Activated CD4-positive, alpha-beta T cell treated with anti-CD3 and anti-CD28 coated beads for 1 hour (primary cell): ENCODE measurements at places on chromosomes 7 and 10.

- DNase-seq = no peak
Observed at GRCh38 chr10:29217292-29217738, 71.6 kb upstream of the LYZL1 start.

DNA sequence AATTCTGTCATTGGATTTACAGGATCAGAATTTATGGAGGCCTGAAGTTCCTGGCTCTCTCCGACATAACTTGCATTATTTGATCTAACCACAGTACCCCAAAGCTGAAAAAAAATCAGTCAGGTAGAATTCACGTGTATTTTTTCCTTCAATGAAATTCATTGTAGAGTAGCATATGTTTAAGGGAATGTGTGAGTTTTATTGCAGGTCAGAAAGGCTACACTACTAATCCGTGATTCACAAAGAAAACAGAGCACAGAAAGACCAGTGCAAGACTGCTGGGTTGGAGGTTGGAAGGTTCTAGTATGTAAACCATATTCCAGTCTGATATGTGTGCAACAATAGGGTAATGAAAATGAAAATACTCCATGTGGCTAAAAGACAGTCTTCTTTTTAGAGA lies 247.0 kb upstream of the FERD3L start:
- DNase-seq = no peak

- no peak for DNase-seq
Observed at GRCh38 chr7:32673275-32673983, 178.1 kb downstream of the AVL9 start.

GRCh38 chr10:128061306-128062300 lies 64.6 kb downstream of the MKI67 start:
- no peak for DNase-seq

DNA sequence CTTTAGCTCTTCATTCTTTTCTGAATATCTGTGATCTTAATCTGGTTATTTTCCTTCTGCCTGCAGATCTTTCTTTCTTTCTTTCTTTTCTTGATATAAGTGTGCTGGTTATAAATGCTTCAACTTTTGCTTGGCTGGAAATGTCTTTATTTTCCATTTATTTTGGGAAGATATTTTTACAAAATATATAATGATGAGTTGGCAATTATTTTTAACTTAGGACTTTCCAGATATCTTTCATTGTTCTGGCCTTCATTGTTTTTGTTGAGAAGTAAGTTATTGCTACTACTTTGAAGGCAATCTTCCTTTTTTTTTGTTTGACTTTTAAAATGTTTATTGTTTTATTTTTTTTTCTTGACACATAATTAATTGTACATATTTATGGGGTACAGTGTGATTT lies 75.3 kb downstream of the ZNF503 start:
- no peak for DNase-seq

DNA sequence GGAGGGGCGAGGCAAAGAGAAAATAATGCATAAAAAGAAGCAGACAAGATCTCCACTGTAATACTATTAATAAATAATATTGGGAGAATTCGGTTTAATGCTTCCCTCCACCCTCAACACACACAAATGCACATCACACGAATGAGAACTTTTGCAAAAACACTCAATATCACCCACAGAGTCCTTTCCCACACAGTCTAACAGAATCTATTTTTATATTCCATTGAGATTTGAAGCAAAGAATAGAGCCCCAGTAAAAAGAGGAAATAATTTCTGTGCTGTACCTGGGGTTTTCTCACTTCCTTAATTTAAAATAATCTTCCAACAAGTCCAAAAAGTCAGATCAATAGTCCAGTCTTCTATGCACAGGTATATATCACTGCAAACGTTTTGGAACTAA lies 17.0 kb downstream of the PIK3AP1 start:
- no peak for DNase-seq

GRCh38 chr10:81019029-81019890 lies 481.6 kb downstream of the SH2D4B start:
- no peak for DNase-seq

DNA sequence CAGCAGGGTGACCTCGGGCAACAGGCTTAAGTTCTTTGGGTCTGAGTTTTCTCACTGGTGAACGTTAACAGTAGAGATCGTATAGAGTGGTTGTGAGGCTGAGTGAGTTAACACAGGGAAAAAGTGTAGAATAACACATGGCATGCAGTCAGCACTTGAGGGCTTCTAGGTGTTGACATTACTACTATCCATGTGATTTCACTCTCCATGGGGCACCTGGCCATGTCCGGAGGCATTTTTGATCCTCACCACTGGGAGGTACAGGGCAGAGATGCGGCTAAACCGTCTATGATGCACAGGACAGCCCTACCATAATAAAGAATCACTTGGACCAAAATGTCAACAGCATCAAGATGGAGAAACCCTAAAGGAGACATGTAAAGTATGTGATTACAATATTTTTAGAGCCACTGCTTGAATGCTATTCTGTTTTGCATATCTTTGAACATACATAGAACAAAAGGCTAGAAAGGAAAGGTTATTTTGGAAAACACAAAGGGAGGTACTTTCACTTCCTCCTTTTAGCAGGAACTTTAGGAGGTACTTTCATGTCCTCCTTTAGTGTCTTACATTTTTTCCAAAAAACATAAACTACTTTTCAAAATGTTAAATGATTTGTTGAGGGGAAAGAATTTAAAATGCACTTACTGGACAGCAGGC lies 44.3 kb downstream of the NOD1 start:
- no peak for DNase-seq

DNA sequence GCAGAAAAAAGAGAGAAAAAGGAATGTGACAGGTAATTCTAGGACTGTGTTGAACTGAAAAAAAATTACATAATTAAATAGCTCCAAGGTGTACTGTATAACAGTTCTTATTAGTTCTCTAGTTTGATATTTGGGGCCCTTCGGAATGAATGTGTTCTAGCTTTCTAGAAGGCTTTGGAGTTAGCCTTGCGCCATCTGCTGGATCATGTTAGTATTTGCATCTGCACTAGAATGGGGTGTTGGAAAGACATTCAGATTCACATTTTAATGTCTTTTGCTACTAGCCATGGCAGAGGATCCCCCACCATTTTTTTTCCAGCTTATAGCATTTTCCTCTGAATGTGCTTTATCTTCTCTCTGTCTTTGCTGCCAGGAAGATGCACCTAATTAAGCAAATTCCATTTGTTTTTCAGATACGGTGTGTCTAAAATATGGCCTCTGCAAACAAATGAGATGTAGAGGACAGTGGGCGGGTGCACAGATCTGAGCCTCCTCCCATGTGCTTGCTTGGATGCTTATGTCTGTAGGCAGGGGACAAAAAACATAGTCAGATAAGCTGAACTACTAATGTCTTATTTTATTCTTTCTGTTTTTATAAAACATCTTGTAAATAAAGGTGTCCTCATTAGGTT lies 238.5 kb downstream of the PHF14 start:
- DNase-seq = no peak

- no peak for DNase-seq
Observed at GRCh38 chr10:17176091-17176490, 25.4 kb downstream of the TRDMT1 start.

GRCh38 chr7:888081-889024 lies 12.0 kb downstream of the GET4 start:
- no peak for DNase-seq

- no peak for DNase-seq
Observed at GRCh38 chr10:6226216-6226615, 23.5 kb downstream of the PFKFB3 start.

DNA sequence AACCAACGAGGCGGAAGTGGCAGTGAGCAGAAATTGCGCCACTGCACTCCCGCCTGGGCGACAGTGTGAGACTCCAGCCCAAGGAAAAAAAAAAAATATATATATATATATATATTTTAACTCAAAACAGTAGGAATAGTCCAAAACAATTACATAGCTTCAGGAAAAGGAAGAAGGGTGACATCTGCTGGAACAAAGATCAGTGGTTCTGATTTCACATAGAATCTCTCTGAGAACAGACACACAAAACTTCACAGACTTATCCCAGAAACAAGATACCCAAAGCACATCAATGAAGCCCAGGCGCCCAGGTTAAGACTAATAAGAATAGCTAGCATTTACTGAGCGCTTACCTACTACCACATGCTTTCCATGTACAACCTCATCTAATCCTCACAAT lies 45.0 kb downstream of the DNMBP start:
- DNase-seq = no peak

- no peak for DNase-seq
Observed at GRCh38 chr10:78991187-78991586, 77.6 kb upstream of the ZMIZ1 start.

GRCh38 chr7:130947792-130948580 lies 214.0 kb upstream of the KLF14 start:
- no peak for DNase-seq

DNA sequence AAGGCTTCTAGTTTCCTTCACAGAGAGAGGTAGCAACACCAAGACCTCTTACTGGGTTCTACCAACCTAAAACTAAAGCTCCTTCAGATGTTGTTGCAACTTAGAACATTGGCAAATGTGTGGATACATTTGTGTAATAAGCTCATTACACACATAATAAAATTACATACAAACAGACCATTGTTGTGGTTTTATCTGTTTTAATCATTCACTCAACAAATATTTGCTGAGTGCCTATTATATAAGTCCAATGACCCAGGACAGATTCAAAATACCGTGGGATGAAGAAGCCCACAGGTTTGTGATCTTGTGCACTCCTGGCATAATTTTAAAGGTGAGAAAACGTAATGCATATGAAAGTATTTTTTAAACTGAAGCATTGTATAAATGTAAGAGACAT lies 160.4 kb upstream of the NPVF start:
- no peak for DNase-seq

GRCh38 chr7:44965441-44965903 lies 13.3 kb downstream of the MYO1G start:
- no peak for DNase-seq

DNA sequence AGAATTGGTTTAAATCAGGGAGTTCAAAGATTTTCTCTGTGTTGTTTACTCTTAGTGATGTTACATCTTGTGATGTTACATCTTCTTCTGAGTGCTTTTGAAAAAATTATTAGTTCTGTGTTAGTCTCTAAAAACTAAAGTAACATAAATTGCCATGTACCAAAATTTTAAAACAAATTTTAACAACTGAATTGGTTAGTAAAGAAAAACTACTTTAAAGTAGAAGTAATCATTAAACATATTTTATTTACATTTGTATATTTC lies 5.2 kb upstream of the IGF2BP3 start:
- DNase-seq = no peak

DNA sequence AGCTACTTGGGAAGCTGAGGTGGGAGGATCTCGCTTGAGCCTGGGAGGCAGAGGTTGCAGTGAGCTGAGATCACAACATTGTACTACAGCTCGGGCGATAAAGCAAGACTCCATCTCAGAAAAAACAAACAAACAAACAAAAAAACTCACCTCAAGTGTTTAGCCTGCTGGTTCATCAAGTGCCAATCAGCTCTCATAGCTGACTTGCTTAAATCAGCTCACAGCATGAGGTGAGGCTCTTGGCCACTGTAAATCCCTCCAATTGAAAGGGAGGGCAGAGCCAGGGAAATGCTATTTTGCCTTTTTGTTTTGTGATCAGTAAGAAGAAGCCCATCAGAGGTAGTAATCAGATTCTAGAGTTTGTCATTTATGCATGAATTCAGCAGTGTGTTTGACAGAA lies 112.3 kb downstream of the RAB11FIP2 start:
- no peak for DNase-seq

- no peak for DNase-seq
Observed at GRCh38 chr10:101859530-101859929, 15.9 kb upstream of the KCNIP2 start.

- no peak for DNase-seq
Observed at GRCh38 chr10:12508165-12508564, 158.8 kb downstream of the CAMK1D start.

DNA sequence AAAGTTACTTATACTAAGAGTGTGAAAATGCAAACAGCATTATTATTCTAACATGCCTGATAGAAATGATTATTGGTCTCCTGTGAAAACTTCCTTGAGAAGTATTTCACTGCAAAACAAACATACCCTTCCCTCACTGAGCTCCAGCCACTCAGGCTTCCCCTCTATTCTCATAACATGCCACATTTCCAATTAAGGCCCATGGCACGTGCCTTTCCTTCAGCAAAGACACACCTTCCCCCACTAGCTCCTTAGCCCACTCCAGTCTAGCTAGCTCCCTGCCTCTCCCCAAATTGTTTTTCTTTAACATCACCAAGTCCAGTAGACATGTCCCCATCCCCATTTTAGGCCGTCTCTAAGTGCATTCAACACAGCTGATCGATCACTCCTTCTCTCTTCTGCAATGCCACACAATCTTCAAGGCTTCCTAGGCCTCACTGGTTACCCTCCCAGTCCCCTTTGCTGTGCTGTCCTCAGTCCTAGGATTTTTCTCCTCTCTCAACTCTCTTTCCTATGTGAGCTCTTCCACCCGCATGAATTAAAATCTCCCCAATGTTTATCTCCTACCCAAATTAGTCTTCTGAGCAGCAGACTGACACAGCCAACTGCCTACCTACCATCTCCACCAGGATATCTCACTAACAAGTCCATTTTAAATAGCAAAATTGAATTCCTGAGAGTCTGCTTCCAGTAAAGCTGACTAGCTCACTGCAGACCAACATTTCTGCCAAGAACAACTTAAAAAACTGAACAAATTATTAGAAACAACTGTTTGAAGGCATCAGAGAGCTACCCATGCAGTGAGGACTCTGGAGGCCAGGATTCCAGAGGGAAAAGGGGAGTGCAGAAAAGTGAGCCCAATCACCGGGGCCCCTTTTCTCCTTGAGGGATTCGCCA lies 11.9 kb downstream of the CYTH3 start:
- DNase-seq = no peak

DNA sequence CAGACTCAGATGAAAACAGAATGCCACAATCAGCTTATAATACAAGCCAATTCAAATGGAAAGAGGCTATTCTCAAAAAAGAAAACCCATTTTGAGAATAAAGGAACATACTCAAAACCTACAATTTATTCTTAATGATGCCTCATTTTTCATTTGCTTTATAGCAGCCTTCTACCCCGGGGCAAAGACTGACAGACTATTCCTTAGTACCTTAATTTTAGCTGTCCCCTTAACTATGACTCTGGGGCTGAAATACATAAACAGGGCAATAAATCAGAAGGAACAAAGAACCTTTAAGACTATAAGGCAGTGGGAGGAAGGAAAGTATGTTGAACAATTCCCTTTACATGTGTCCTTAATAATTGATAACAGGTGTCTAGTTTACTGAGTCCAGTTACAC lies 76.8 kb downstream of the TMEM106B start:
- no peak for DNase-seq

GRCh38 chr10:69214666-69215131 lies 5.4 kb upstream of the HKDC1 start:
- no peak for DNase-seq
